Stimulated activated CD8-positive, alpha-beta memory T cell treated with anti-CD3 and anti-CD28 coated beads, Interleukin-4, amount 100 ng/mL, for 1 hour (primary cell): ENCODE measurements at places on chromosomes 3 and 15.
A peak's percentile ranks its signal among the peaks of the same experiment; 100 is the strongest.

GRCh38 chr15:93527374-93528050 lies 438.5 kb upstream of the RGMA start:
- no peak for DNase-seq

DNA sequence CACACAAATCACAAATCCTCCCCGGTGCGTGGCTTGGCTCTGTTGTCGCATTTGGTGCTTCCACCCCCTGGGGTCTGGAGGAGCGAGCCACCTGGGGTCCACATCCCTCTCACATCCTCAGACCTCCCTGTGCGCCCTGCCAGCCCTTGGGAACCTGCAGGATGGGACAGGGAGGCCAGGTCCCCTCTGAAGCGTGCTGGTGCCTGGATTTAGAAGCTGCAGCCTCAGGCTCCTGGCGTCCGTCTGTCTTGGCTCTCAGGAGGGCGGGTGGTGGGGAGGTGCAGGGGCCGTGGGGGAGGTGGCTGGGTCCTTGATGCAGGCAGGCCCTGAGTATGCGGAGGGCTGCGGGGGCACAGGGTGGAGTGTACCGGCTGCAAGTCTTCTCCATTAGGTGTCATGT lies 38.4 kb downstream of the RGMA start:
- DNase-seq: no peak

GRCh38 chr15:98727115-98728040 lies 79.0 kb downstream of the IGF1R start:
- no peak for DNase-seq

- no peak for DNase-seq
These were observed 11.0 kb upstream of the USP3 start for GRCh38 chr15:63493436-63493835.

GRCh38 chr3:180594631-180595558 lies 7.1 kb upstream of the TTC14 start:
- DNase-seq: no peak

DNA sequence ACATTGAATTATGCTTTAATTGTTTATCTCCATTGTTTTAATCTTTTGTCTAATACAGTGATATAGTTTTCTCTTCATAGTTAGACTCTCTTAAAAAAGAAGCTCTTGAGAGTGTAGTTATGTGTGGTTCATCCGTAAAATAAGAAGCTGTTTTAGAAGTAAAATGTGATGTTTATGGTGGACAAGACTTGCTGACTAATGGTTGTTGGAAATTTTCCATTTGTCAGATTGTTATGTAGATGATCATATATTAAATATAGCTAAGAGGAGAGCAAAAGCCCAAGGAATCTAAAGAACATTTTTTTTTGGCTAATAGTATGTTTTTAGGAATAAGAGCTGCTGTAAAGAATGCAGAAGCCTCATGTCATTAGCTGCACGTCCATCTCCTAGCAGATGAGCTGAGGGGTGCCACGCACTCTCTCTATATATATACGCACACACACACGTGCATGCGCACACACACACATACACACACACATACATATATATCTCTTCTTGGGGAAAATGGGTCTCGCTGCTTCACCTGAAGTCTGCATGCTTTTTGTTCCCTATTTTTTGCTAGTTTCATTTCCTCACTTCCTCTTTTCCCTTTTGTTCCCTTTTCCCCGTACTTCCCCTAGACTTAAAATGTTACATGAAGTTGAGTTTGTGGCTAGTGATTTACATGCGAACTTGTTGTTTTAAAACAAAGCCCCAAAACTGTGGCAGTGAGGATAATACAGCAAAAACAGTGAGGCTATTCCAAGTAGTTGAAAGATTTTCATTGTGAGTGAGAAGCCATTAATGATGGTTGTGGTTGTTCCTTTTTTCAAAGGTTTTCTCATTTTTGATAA lies 107.8 kb downstream of the MBNL1 start:
- DNase-seq: no peak

DNA sequence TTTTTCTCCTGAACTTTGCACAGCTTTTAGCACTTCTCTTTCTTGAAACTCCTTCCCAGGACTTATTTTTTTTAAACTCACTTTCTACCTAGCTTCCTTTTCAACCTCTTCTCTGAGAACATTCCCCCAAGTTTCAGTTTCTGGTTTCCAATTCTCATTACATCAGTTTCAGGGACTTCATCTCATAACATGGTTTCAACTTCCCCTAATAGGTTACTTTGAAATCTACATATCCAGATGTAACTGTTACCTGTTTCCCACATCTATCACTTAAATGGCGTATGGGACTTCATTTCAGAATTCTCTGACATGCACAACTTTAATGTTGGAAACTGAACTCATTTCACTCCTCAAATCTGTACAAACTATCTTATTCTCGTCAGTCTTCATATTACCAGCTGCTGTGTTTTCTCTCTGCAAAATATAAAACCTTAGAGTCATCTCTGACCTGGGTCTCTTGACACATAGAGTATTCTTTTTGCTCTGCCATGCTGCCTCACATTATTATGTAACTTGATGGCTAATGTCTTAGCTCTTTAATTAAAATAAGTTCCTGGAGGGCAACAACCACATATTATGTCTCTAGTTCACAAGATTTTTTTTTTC lies 58.4 kb downstream of the NME9 start:
- no peak for DNase-seq

- DNase-seq: no peak
These were observed 154.3 kb downstream of the ARPP21 start for GRCh38 chr3:35793667-35794066.

DNA sequence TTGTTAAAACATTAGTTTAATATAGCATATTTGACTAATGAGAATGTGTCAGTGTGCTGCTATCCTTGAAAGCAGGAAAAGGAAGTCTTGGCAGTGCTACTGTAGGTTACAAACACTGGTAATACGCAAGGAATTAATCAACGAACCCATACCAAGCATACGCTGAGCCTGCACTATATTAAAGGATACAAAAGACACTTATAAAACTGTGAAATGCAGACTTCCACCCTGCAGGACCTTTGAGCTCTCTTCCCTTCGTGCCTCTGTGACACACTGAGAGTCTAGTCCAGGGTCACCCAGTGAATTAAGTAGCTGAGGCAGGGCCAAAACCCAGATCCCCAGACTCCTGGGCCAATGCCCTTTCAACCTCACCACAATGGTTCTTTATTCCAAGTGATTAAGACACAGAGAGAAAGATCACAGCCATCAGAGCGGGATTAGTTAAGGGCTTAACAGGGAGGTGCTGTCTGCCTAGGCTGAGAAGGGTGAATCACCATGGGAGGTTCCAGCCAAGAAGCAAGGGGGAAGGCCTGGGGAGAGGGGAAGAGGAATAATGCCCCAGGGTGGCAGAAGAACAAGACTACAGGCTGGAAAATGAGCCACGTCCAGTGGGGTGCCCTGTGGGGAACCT lies 6.8 kb downstream of the ANXA2 start:
- DNase-seq: no peak

GRCh38 chr3:133453383-133453782 lies 53.5 kb downstream of the BFSP2 start:
- no peak for DNase-seq

GRCh38 chr3:43180694-43181093 lies 74.8 kb upstream of the POMGNT2 start:
- no peak for DNase-seq

GRCh38 chr3:36700537-36701248 lies 63.7 kb downstream of the DCLK3 start:
- no peak for DNase-seq

DNA sequence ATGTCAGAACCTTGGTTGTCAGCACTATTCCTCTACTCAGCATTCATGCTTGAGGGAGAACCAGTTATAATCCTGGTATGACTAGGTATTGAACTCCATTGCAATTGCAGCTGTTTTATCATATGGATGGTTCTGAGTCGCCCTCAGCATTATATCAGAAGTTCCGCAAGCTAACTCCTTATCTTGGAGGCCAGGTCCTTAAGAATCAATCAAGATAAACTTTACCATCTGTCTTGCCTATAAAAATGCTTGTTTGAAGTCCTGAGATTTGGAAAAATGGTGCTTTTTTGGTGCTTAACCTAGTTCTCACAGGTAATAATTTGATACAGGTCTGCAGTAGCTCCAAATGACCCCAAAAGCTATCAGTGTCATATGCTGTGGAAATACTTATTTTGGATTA lies 16.3 kb upstream of the PLSCR1 start:
- no peak for DNase-seq

GRCh38 chr15:52658955-52659354 lies 20.2 kb downstream of the ATOSA start:
- no peak for DNase-seq

- DNase-seq: no peak
These were observed 74.4 kb upstream of the MYO5C start for GRCh38 chr15:52370010-52370409.

DNA sequence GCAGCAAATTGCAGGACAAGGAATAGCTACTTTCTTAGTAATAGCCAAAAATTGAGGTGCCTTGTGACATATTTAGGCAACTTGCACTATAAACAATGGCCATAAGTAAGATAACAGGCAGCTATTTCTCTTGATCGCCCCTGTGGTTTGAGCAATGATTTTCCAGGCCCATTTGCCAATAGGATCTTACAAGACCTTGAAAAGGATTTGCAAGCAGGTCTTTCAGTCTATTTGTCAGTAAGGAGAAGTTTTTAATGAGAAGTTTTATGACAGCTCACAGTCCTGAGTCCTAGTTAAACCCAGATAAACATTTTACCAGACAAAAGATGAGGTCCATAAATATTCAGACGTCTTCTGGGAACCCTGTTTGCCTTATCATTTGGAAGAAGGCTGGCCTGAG lies 645.5 kb downstream of the RBMS3 start:
- no peak for DNase-seq

DNA sequence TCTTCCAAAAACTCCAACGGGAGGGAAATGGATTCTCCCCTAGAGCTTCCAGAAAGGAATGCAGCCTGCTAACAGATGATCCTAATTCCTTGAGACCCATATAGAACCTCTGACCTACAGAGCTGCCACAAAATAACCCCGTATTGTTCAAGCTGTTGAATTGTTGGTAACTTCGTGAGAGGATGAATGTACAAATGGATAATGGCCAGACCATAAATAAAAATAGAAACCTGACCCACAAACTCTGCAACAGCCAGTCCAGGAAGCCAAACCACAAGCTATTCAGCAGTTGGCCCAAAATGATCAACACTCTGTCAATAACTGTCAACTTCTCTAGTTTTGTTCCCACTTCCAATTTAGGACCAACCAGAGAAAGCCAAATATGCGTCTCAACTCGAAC lies 414.0 kb upstream of the ZNF717 start:
- no peak for DNase-seq

DNA sequence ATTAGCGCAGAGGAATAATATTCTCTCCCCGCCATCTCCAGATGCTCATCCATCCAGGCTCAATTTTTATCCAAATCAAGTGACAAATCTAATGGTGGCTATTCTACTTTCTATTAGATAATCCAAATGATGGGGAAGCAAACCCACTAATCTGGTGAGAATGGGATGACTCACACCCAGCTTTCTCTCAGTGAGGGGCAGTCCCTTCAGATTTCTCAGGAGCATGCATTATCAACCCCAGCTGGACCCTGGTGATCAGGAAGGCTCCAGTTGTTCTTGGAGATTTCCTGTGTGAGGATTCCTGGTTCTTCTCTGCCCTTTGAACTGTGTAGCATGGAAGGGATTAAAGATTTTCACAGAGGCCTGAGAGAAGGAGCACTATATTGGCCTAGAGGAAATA lies 358.0 kb downstream of the WDR72 start:
- no peak for DNase-seq

GRCh38 chr3:17806201-17806600 lies 63.8 kb upstream of the TBC1D5 start:
- no peak for DNase-seq

DNA sequence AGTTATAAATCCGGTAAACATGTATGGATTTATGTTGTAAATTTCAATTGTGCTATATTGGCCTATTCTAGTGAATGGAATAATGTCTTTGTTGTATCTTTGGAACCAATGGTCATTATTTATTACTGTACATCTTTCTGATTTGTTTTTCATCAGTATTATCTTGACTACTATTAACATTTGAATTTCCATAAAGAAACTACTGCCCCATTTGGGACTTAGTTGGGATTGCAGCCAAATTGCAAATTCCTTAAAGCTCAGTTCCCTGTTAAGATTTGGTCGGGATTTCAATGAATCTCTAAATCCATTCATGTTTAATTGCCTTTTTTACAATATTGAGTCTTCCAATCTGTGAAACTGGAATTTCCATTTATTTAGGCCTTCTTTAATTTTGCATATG lies 822.4 kb upstream of the CADM2 start:
- DNase-seq: no peak

- no peak for DNase-seq
These were observed at the start of gene FEZF2 for GRCh38 chr3:62373215-62373614. Gene FEZF2 (minus strand): TSS chr3:62373550. CDS start chr3:62372868, 682 bp downstream.

DNA sequence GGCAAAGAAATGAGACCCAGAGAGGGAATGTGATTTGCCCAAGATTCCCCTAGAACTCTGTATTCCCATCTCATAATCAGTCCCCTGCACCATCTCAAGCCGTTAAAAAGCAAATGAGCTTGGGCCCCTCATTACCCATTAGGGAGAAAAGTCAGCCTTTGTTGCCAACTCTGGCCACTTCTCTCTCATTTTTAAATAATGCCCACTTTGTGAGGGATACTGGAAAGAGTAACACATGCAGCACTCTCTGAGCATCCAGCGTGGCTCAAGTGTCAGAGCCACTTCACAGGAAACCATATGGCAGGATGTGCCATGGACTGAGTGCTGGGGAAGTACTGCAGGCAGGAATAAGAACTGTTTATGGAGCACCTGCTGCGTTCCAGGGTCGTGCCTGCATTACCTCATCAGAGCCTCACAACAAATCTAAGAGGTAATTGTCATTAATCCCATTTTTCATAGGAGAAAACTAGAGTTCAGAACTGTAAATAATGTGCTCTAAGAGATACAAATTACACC lies 49.8 kb upstream of the SLC6A1 start:
- DNase-seq: no peak

DNA sequence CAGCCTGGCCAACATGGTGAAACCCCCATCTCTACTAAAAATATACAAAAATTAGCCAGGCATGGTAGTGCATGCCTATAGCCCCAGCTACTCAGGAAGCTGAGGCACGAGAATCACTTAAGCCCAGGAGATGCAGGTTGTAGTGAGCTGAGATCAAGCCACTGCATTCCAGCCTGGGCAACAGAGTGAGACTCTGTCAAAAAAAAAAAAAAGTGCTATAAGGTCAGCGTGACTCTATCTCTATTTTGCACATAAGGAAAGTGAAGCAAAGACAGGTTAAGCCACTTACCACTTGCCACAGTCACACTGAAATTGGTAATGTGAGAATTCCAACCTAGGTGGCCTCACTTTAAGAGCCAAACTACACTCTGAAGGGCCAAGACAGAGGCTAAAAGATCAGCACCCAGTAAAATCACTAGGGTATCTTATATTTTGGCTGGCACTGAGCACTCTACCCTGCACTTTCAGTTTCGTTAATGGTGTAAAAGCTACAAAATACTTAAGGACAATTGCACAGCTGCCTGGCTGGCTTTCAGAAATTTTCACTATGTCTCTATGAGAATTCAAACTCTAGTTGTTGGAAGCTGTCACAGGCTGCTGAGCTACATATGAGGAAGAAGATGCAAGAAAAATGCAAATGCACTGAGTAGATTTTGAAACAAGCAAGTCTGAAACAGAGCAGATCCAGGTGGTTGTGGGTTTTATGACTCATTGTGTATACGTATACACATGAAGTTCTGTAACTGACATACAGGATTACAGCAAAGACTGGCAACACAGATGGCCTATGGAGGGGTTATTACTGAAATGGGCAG lies 32.7 kb downstream of the TRANK1 start:
- peak; percentile 11 for DNase-seq
